ENCODE measurements at places on chromosomes 6 and 20. TPM values are rescaled to one million over a fixed set of nuclear protein-coding genes. Genes with fewer than 3 reads are reported as not detected.

The ERVFRD-1 gene
- total RNA-seq: not detected

The PKIB gene
- 0.81 TPM for total RNA-seq

The GZF1 gene
- total RNA-seq: 13.5 TPM

DNA sequence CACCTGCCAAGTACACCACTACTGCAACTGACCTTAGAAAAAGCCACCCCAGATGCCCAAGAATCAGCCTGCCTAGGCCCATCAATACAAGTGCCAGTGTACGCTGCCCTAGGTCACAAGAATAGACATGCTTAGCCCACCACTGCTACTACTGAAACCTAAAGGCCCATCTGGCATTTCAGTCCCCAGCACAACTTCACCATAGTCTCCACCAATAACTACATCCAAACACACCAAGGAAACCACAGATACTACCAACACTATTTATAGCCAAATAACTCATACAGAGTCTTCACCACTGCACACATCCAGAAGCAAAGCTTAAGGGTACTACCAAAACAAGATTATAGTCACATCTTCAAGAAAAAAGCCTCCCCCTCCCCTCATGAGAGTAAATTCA is 28.2 kb downstream of the TREML4 start:
- DNase-seq: no peak

- DNase-seq: no peak
These were observed 391.6 kb upstream of the FKBP1C start for GRCh38 chr6:62819640-62820039.

DNA sequence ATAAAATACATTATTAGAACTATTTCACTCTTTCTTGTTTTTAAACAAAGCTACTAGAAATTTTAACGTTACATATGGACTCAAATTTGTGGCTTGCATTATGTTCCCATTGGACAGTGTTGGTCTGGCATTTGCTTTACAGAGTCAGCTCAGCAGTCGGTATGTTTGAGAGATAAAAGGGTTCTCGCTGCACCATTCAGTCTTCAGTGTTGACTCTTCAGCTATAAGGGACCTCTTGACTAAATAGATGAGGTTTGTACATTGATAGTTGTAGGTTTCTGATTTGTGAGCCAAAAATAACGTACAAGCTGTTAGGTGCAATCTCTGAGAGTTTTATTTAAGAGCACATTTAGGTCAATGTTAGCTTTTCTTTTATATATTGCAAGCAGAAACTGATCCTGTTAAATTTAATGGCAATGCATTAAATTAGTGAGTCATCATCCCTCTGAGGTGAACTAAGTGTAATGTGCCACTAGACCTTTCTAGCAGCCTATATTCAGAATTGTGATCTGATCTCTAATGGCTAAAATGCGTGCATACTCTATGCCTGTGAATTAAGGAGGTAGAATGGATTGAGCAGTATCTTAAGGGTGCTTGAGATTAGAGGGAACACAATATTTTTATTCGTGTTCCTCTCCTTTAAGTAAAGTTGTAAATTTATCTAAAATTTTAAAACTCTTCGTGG is 485.6 kb upstream of the SYNCRIP start:
- DNase-seq: no peak

DNA sequence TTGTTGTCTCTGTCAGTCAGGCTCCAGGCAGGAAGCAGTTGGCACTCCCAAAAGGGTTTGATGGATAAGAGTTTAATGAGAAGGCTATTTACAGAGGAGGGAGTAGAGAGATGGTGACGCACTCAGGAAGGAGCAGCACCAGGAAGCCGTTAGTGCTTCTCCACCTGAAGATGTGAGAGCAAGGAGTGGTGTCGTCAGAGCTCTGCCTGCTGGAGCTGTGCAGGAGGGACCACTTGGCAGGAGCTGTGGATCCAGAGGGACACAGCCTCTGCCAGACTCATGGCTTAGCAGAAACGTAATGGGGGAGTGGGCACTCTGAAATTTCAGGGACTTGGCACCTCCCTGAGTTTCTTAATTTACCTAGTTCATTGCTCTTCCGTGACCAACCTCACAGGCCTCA is 16.8 kb downstream of the DAAM2 start:
- no peak for DNase-seq

DNA sequence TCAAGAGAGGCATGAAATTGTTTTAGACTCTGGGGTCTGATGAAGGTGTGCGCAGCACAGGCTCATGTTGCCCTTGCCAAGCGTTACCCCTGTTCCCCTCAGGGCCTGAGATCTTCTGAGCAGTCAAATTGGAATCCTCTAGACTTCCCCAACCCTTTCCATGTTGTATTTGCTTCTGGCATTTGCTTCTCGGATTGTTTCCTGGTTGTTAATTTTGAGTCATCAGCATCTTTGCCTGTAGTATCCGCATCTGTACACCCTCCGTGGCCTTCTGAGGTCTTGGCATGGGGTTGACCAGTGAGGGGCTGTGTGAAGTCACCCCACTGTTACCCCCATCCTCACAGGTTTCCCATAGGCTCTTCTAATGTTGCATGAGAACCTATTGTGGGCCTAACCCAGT is 40.9 kb downstream of the SLC24A3 start:
- DNase-seq: no peak

DNA sequence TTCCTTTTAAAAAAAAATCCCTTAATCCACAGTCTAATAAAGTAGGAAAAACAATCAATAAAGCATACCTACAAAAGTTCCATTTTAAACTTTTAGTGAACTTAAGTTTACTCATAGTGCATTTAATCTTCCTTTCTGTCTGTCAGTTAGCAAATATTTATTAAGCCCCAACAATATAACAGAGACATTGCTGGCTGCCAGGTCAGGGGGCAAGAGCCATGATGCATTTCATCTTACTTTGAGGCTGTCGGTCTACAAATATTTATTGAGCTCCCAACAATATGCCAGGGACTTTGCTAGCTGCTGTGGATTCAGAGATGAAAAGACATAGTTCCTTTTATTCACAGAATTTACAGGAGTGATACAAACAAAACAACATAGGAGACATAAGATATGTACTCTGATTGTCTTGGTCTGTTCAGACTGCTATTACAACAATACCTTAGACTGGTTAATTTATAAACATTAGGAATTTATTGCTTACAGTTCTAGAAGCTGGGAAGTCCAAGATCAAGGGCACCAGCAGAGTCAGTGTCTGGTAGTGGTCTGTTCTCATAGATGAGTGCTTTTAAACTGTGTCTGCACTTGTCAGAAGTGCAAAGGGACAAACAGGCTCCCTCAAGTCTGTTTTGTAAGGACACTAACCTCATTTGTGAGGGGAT is 118.6 kb downstream of the PLCB1 start:
- no peak for DNase-seq

- DNase-seq: no peak
These were observed 972.9 kb upstream of the FLRT3 start for GRCh38 chr20:15310361-15310760.

GRCh38 chr6:98633886-98634285 is 200.5 kb upstream of the POU3F2 start:
- no peak for DNase-seq

DNA sequence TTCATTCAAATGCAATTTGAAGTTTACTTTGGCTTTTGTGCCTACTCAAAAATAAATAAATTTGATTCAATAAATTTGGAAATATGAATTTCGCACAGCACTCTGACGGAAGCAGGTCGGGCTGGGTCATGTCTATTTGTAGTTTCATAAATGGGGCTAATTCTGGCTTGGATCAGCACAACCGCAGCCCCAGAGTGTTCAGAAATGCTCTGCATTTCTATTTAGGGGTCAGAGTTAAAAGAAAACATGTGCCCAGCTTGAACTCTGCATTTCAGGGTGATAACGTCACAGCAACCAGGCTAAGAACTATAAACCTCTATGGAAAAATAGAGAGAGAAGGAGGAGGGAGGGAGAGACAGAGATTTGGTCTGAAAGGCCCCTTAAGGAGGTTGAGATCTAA is 480.9 kb upstream of the NOX3 start:
- no peak for DNase-seq

DNA sequence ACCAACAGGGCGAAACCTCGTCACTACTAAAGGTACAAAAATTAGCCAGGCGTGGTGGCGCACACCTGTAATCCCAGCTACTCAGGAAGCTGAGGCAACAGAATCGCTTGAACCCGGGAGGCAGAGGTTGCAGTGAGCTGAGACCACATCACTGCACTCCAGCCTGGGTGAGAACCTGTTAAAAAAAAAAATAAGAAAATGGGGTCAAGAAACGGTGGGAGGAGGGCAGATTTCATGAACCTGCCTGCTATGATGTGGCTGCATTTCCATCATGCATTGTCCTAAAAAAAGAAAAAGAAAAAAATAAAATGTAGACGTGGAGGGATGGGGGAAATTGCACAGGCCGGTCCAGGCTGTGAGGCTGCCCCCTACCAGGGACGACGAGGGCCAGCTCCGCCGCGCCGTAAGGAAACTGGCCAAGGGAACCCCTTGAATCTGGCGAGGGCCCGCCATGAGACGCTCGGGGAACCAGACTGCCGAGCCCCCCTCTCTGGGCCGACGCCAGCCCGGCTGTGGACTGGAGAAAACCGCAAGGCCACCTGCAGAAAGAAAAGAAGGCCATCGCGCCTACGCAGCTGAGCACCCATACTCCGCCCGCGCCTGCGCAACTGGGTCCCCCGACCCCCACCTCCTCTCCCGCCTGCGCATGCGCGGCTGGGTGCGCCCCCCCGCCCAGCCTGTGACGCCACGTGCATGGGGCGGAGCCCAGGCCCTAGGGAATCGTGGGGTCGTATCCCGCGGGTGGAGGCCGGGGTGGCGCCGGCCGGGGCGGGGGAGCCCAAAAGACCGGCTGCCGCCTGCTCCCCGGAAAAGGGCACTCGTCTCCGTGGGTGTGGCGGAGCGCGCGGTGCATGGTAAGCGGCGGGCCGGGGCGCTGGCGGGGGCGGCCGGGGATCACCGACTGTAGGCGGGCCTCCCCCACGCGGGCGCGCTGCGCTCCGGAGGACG is at the start of gene ENTPD6:
ENTPD6 (plus strand) TSS at position 699 of the 948 bp plus-strand sequence. CDS start 10,825 bp downstream, outside the sequence.
- peak; percentile 99 for DNase-seq

- DNase-seq: no peak
These were observed 46.0 kb upstream of the PROKR2 start for GRCh38 chr20:5362771-5363170.
